ENCODE measurements at places on chromosomes 3 and 15.

- DNase-seq: no peak
Observed at GRCh38 chr3:52065264-52065756, 8.9 kb upstream of the DUSP7 start.

DNA sequence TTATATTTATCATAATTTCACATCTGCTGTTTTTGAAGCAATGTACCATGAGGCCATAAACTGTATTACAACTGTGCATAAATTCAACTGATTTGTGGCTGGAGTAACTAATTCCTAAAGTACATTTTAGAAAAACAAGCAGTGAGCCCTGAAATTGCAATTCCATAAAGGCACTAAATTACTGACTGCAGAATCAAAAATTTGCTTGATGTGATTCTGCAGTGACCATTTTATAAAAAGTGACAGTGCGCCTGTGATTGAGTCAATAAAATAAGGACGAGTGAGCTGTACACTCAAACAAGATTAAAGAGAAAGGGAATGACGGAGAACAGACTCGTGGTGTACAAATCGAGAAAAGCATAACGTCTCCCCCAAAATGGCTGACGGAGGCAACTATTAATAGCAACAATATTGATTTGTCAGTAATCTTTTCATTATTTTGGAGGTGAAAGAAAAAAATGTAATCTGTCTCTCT lies 121.4 kb upstream of the MEIS2 start:
- no peak for DNase-seq

DNA sequence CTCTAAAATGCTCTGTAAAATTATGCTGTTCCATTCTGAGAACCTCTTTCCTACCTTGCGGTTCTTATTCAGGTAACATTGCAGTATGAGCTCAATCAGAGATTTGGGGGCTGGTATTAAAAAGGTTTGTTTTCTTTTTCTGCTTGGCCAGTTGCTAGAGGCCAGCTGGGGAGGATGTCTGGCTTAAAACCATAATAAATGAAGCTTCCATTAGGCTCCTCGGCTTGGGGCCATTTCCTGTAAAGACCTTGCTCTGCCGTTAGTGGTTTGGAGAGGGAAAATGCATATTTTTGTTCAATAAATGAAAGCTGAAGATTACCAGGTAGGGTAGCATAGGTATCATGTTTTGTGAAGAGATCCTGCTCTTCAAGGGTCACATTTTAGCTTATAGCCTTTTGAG lies 55.2 kb downstream of the MCTP2 start:
- DNase-seq: no peak

DNA sequence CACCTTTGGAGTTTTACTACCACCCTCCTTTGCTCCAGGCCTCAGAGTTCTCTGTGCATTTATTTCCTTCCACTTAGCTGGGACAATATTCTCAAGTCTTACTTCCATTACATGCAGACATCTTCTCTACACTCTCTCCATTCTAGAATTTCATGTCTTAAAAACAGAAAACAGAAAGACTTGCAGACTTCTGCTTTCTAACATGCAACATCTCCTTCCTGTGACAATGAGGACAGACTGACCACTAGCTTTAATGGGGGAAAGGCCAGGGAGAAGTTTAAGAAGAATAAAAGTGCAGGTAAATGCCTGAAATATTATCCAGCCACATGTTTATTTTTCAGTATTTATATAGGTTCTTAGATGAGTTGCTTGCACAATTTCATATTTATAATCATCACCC lies 17.1 kb upstream of the CSTA start:
- DNase-seq: no peak

- DNase-seq: no peak
Observed at GRCh38 chr3:102165367-102165766, 269.4 kb upstream of the ZPLD1 start.

DNA sequence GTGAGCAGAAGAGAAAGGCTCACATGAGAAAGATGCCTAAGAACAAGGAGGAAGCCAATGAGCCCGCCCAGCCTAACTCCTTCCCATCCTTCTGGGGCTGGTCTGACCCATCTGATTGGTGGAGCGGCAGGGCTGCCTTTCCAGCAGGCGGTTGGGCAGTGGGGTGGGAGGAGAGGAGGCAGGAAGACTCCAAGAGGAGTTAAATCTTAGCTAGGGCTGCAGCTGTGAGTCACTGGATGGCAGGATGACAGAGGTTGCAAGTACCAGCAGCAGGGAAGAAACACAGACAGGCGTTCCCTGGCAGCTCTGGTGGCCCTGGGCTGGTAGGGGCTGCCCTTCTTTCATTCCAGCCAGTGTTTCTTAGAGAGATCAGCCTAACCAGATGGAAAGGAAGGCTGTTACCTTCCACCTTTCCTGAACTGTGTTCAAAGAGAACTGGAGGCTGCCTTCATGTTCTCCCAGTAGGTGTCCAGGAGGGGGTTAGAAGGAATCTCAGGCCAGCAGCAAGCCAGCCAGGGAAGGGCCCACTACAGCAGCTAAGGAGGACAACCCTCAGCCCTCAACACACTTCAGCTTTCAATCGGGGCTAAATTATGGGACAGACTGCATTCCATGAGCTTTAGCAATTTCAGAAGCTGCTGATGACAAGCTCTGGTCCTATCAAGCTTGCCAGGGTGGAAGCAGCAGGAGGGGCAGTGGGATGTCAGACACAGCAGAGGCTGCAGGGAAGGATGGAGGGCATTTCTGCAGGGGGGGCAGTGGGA lies 50.3 kb downstream of the CHSY1 start:
- no peak for DNase-seq

GRCh38 chr15:85002517-85002916 lies 20.9 kb downstream of the PDE8A start:
- no peak for DNase-seq

DNA sequence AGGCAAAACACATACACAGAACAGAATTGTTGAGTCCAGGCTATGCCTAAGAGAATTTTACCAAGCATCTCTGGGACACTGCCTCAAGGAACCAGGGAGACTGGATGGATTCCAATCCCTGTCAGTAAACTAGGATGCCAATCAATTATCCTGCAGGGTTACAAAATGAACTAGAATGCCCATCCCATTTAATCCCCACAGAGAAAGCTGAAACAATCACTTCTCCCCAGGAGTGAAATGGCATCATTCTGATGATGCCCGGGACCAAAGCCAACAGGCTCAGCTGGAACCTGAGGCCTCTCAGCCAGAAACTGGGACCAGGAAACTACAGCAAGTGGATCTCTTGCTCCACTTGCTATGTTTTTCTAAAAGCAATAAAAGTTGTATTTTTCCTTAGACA lies 130.0 kb upstream of the TJP1 start:
- DNase-seq: no peak

GRCh38 chr3:4376499-4376898 lies 73.3 kb downstream of the SETMAR start:
- no peak for DNase-seq

GRCh38 chr3:188534633-188535032 lies 380.7 kb downstream of the LPP start:
- no peak for DNase-seq

DNA sequence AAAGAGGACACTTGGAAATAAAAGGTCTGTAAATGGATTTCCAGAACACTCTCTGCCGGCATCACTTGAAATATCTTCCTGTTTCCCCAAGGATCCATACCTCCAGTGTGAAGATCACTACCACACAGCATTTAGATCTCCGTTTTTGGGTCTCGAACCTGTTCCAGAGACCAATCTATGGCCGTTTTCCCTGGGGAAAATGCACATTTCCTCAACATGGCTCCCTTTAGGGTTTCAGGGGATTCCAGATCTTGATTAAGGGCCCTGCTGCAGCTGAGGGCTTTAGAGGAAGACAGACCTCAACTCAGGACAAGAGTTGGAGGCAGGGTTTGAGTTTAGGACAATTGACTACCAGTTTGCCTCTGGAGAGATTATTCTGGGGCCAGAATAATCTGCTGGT lies 2.1 kb downstream of the CTSH start:
- DNase-seq: no peak

DNA sequence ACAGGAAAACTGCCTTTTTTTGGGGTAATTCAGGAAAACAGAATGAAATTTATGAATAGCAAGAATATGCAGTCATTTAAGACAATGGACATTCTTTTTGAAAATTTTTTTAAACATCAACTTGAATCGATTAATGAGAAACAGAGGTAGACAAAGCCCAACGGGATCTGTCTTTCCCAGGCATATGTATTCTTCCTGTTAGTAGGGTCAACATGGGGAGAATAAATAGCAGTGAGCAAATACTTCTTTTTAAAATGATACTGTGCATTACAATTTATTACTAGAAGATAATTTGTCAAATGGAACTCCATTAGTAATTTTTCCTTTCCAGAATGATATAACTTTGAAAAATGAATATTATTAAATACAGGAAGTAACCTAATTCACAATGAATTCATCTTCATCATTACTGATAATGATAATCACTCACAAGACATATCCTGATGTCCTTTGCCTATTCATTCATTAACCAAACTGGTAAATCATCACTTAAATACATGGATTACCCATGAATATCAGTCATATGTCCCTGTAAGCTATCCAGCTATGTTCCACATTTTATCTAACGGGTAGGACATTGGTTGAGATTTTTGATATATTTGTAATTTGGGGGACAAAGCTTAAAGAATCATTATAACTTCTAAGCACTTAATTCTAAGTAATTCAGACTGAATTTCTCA lies 209.2 kb upstream of the CDIN1 start:
- no peak for DNase-seq

DNA sequence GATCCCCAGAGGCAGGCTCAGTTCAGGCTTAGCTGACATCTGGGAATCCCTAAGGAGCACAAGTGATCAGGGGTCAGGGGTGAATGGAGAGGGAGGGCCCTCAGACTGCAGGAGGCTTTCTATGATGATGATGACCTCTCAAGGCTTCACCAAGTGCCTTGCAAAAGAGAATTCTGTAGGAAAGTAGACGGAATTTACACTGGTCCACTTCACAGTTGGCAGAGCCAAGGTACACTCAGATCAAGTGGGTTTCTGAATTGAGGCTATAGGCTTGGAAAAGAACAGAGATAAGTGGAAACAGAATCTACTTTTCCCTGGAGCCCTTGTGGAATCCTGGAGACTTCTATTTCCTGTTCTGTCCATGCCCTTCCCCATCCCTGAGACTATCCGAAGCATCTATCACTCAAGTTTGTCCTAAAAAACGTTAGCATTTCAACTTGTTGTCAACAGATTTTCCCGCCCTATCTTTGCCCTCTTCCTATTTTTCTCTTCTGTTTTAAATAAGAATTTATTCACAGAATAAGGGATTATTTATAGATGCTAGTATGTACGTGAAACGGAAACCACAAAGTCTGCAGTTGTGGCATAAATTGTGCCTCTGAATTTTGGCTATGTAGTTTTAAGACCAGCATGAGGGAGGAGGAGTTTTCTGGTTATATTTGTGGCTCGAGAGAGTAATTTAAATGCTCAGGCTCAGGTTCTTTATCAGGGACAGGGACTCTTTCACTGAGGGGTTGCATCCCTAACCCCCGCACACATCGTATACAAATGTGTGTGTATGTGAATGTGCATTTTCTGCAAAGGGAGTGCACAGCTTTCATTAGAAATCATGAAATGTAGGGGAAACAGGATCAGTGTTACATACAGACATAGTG lies 12.8 kb downstream of the GCSAM start:
- no peak for DNase-seq

DNA sequence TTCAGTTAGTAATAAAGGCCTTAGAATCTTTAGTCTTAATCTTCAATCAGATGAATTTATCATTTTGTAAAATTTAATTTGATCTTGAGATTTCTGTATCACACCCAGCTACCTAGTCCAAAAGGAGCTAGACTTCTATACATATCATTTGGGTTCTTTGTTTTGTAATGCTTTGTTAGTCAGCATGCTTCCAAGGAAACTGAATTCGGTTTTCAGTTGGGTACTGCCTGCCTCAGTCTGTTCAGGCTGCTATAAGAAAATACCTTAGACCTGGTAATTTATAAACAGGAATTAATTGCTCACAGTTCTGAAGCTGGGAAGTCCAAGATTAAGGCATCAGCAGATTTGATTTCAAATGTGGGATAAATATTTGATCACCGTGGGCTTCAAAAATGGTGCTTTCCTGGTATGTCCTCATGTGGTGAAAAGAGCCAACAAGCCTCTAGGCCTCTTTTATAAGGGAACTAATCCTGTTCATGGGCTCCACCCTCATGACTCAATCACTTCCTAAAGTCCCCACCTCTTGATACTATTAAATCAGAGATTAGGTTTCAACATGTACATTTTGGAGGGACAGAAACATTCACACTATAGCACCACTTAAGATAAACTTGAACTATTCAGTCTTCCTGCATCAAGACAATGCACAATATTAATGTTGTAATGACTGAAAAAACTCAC lies 800.7 kb downstream of the NAALADL2 start:
- no peak for DNase-seq

DNA sequence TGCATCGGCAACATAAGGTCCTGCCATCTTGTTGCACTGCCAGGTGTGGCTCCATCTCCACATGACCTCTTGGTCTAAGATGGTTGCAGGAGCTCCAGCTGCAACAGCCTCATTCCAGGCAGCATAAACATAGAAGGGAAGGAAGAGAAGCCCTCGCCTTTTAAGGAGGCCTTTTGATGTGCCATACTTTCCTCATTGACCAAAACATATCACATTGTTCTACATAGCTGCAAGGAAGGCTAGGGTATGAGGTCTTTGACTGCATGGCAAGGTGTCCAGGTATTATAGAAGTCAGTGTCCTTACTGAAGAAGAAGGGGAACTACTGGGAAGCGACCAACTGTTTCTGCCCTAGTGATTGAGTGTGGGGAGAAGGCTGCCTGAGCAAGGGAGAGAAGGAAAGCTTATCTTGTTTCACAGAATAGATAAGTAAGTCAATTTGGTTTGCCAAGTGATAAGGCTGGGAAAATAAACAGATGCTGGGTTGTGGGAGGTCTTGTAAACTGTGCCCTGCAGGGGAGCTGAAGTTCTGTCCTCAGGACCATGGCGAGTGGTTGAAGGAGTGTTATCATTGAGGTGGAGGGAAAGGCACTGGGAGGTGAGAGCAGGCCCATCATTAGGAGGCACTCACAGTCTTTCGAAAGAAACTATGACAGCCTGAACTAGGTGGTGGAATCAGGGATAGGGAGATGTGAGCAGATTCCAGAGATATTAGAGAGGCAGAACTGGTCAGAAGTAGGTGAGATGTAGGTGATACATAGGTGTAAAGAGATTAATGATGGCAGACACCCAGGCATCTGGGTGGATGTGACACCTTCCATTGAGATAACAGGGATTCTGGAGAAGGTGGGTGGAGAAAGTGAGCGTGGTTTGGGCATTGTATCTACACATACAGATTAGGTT lies 93.8 kb upstream of the IGF1R start:
- DNase-seq: no peak

GRCh38 chr3:24686808-24687207 lies 192.2 kb upstream of the THRB start:
- no peak for DNase-seq

Data from activated CD4-positive, alpha-beta T cell treated with anti-CD3 and anti-CD28 coated beads, Interleukin-2, amount 50 U/mL, for 1 hour (primary cell).